Stimulated activated CD8-positive, alpha-beta memory T cell treated with anti-CD3 and anti-CD28 coated beads, Interleukin-15, amount 100 ng/mL, for 48 hours (primary cell): ENCODE measurements at places on chromosomes 2 and 18.

- DNase-seq, result no peak
Measured at GRCh38 chr18:10297086-10297485, 157.3 kb upstream of the APCDD1 start.

DNA sequence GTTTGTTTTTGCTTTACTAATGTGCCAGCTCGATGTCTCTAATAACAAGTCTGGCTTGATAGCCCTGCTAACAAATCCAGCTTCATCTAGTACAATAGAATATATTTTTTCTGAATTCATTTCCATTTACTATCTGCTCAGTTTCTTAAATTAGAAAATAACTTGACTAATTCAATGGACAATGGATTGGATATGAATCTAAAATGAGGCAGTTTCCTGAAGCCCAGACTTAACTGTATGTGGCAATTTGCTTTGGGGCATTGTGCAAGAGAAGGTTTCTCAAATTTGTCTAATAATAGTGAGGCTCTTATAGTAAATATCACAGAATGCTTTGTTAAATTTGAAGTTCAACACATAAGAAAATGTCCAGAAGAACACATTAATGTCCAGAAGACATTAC is 25.8 kb downstream of the CALCRL start:
- no peak for DNase-seq

GRCh38 chr2:43220760-43221123 is 5.7 kb downstream of the ZFP36L2 start:
- DNase-seq, result no peak

GRCh38 chr18:39805218-39805617 is 2149.8 kb upstream of the PIK3C3 start:
- DNase-seq, result no peak

DNA sequence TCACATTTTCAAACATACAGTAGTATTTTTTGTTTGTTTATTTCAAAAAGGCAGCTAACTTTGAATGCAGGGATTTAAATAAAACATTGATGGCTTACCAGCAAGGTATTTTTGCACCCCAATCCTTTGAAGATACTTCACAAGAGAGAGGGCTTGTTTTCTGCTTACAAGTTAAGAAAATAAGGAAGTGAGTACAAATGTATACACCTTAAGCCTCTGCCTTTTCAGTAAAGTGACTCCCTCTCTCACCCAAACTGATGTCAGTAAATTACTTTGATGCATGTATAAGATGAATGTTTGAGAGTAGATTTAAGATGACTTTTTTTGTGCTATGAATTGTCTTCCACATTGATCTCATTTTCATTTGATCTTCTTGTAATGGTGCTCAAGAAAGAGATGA is 820.0 kb downstream of the CPS1 start:
- no peak for DNase-seq

DNA sequence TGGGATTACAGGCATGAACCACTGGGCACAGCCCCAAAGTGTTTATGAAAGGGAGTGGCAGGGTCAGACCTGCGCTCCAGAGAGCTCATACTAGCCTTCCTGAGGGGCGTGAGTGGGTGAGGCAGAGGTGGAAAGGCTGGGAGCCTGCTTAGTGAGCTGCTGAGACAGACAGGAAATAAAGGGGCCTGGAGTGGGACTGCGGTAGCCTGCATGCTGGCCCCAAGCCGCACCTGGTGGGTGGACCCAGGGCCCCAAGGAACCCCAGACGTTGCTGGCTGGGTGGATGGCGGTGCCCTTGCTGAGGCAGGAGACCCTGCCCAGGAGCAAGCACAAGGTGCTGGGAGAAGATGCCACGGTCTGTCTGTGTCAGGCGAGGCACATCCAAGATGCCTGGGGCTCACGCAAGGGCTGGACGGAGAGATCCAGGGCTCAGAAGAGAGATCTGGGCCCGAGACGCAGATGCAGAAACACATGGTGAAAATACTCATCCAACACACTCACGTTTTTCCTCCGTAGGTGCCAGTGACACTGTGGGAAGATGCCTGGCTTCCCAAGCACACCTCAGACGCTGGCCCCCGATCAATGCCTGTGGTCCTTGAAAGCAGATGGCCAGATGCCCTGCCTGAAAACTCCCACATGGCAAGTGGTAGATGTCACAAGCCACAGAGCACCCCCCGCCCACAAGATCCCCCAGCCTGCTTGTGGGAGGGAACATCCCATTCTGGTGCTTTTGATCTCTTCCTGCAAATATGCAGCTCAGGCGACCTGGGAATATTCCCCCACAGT is 151.1 kb downstream of the GLI2 start:
- DNase-seq, result no peak

DNA sequence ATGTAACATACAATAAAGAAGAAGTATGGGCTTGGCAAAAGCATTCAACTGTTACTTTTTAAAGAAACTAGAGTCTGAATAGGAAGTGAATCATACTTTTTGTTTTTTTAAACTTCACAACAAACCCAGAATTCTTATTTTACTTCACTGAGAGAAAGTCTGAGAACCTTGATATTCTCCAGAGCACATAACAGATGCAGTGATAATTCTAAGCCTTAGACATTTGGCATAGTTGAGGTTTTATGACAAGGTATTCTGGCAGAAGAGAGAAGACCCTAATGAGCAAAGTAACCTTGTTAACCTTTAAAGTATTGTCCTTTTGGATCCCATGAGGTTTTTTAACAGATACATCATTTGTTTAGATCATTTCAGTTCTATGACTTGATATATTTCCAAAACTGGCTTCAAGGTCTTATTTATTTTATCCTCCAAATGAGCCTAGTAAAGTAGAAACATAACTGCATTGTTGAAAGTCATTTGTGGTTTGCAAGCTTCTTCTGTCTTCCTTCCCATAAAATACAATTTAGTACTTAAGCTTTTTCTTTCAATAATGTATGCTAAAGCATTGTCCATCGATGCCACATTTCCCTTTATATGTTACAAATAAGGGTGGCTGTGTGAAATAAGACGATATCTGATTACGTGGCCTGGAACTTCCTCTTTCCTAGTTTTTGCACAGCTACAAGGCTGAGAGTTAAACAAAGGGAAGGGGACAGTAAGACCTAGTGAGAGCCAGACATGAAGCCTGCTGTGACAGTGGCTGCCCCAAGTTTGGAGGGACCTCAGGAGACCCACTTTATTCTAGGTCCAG is 86.1 kb upstream of the ITPRID2 start:
- no peak for DNase-seq

DNA sequence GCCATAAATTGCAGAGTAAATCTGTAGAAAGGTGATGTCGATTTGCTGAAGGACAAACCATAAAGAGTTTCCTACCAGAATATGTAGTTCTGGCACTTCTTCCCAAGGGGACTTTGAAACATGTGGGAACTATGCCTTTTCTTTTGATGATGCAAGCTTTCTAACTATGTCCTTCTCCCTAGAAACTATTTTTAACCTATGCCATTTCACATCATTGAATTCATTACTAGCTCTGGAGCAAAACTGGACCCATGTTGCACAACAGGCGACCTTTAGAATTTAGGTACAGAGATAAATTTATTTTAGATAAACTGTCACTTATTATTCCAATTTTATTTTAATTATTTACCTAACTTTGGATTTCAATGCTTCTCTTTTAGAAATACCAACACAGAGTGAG is 186.5 kb downstream of the CCDC102B start:
- DNase-seq, result no peak

DNA sequence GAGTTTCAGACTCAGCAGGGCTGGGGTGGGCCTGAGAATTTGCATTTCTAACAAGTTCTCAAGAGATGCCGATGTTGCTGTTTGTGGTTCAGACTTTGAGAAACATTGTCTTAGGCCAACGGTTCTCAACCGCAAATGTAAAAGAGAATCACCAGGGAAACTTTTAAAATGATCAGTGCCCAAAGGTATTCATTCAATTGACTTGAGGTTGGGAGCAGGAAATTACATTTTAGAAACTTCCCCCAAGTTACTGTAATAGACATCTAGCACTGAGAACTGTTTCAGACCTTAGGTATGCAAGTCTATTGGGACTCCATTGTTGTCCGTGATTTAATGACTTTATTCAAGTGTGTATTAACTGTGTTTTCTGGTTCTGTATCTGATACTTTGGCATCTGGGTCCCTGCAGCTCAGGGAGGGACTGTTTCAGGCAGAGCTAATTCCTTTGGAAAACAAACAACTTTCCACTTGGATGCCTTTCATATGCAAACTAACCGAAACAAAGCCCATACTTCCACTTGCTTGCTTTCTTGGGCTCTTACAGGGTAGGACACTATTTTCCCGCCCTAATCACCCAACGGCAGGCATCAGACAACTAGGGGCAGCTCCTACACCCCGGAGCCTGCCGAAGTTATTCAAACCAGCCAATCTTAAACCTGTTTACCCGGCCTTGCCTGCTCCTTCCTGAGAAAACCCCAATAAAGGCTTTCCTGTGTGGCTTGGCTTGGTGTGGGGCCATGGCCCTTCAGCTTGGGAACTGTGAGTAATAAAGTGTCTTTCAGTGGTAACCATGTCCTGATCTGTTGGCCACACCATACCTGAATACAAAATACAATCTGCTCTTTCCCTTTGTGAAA is 97.6 kb downstream of the POLE4 start:
- DNase-seq, result no peak

- no peak for DNase-seq
Measured at GRCh38 chr18:47809420-47809819, 121.0 kb downstream of the SMAD2 start.

- no peak for DNase-seq
Measured at GRCh38 chr2:214471382-214471781, 60.5 kb downstream of the VWC2L start.

DNA sequence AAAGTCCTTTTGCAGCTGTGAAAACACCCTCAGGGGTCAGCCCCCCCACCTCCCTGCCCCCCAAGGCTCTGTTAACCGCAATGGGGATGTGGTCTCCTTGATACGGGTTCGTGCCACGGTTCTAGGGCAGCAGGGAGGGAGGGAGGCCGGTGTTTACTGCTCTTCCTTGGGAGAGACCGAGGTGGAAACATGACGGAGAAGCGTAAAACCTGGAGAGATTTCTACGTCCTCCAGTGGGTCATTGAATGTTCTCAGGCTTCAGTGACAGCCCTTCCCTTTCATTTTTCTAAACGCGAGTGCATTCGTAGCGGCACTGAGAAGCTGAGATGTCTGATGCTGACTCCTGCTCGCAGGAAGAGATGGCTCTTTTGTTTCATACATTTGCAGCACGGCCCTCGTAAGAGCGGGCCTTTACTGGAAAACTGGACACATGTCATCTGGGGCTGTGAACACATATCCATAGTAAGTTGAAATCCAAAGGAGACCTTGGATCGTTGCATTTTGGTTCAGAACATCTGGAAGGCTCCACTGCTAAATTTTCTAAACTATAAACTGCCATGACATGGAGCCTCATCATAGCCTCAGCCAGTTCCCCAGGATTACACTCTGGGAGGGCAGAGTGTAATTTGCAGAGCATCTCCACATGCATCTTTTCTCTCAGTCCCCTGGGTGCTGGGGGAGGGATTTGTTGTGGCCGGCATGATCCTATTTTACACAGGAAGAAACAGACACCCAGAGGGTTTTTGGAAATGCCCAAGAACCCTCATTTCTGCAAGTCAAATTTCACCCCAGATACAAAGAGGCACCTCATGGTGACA is 40.6 kb upstream of the HDAC4 start:
- no peak for DNase-seq

- no peak for DNase-seq
Measured at GRCh38 chr18:38010971-38011857, 445.6 kb upstream of the CELF4 start.

DNA sequence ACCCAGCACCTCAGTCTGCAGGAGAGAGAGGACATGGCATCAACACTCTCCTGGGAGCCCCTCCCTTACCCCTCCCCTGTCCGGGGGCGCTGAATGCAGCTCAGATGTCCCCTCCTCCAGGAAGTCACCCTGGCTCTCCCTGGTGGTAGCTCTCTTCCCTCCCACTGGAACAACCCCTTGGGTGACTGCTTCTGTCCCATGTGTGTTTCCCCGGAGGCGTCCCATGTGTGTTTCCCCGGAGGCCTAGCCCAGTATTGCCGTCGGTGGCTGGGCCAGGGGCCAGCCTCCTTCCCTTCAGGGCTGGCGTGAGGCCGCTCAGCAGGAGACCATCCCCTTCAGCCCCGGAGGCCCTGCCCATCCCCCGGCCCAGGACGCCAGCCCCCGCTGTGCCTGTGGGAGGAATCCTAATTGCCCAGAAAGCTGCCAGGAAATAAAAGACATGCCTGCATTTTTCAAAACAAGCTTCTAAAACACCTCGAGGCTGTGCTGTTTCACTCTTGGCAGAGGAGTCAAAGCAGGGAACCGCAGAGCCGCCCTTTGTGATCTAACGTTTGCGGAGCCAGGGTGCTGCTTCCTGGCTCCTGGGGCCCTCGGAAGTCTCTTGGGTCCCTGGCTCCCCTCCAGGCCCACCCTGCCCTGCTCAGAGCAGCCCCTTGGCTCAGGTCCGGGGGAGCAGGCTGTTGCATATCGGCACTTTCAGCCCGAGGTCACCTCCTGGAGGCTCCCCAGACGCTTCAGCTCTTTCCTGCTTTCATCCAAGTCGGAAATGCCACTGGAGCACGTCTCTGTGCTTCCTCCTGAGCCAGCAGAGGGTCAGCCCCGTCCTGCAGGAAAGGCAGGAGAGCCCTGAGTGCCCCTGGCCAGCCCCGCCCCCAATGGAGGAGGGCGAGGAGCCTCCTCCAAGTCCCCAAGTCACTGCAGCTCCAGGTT is 11.4 kb downstream of the SNED1 start:
- peak; percentile 15 for DNase-seq

DNA sequence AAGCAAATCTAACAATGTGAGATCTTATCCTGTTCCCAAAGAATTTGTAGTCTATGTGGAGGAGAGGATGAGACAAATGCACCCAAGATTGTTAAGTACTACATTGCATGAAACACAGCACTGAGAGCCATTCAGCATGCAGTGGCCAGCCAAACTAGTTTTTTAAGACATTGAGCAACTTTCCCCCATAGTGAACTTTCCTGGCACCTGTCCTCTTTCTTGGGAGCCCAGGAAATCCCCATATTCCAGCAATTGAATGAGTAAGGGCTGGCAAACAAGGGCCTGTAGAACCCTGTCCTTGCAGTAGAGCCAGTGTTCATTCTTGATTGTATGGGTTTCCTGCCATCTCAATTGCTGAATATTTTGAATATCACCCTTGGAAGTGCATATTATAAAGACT is 58.8 kb upstream of the FIGN start:
- no peak for DNase-seq

DNA sequence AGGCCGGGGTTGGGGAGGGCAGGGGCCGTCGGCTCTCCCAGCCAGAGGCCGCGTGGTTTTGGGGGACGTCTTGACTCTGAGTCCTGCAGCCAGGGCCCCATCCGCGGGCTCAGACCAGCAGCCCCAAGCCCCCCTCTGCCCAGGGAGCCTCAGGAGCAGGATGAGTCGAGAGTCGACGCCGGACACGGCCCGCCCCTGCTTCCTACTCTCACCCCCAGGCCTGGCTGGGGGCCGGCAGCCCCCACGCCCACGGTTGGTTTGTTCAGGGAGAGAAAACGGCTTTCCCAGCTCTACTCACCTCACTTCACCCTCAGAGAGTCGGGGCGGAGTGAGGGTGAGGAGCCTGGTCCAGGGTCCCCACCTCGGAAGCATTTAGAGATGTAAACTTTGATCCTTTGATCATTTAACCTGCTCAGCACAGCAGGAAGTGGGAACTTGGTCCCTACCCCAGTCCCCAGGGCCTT is 6.9 kb downstream of the SNORC start:
- no peak for DNase-seq

GRCh38 chr2:43358410-43359201 is 132.2 kb upstream of the ZFP36L2 start:
- no peak for DNase-seq

- DNase-seq, result peak; percentile 53
Measured at GRCh38 chr2:73268830-73269685, 15.2 kb downstream of the FBXO41 start.
